Naive thymus-derived CD8-positive, alpha-beta T cell (primary cell): ENCODE measurements at places on chromosomes 7 and 10. TPM values are rescaled to one million over a fixed set of nuclear protein-coding genes. Genes with fewer than 3 reads are reported as not detected.

GRCh38 chr10:9076066-9076465, 1021.6 kb downstream of the GATA3 start:
- DNase-seq, result no peak

DNA sequence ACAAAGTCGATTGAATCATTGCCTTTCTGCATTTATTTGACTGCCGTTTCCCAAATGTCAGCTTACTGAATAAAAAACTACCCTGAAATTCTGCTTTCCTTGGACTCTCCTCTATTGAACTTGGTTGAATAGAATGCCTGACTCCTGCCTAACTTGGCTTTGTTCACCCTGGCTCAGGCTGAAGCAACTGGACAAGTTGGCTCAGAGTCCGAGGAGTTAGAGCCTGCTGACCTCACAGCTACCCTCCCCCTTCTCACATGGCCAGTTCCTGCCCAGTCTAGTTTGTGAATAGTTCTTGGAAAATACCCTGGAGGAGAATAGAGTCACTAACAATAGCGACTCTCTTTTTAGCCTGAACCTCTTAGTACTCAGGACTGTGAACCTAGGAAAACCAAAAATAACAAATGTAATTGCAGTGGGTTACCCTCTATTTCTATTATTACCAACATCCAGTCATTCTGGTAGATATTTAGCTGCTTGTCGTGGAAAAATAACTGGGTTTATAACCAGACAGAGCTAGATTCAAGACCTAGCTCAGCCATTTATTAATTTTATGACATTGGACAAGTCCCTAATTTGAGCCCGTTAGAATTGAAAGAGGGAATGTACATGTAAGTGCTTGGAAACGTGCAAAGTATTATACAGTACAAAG, 17.3 kb upstream of the NRBF2 start:
- DNase-seq, result no peak

The PRKG1 gene
- total RNA-seq, result not detected

- no peak for DNase-seq
Measured at GRCh38 chr7:73718438-73718881, 1.0 kb downstream of the STX1A start.

DNA sequence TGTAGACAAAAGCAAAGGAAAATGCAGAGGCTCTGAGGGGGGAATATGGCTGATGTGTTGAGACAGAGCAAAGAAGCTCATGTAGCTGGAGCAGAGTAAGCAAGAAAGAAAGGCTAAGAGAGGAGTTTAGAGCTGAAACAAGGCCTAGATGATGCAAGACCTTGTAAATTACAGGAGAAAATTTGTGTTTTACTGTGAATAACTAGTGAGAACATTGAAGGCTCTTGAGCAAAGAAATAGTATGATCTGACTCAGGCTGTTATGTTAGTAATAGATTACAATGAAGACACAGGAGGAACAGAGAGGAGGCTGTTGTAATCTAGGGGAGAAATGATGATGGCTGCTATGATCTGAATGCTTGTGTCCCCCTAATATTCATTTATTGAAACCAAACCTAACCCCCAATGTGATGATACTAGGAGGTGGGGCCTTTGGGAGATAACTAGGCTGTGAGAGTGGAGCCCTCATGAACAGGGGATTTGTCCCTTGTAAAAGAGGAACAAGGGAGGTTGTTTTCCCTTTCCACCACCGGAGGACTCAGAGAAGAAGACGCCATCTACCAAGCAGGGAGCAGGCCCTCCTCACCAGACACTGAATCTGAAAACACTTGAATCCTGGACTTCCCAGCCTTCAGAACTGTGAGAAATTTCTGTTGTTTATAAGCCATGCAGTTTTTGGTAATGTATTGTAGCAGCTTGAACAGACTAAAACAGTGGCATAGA, 394.9 kb downstream of the HTR7 start:
- DNase-seq, result no peak

DNA sequence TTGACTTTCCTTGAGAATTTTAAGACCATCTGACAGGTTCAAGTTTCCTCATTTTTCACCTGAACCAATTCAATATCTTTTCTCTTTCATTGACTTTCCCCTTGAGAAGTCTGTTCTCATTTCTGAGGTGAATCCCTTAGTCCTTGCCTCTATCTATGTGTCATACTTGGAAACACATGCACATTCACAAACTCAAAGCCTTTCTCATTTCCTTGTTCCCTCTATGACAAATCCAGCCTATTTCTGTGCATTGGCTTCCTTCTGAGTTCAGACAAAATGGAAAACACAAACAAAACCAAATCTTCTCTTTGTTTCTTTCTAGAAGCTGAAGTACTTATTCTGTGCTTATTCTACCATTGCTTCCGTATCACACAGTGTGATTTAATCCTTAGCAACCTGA, 13.8 kb downstream of the PTTG1IP2 start:
- no peak for DNase-seq

The SNCG gene
- total RNA-seq, result not detected

- DNase-seq, result no peak
Measured at GRCh38 chr10:123557366-123558108, 108.6 kb upstream of the GPR26 start.

GRCh38 chr7:70267381-70268120, 669.3 kb downstream of the AUTS2 start:
- DNase-seq, result no peak

The SPDYE6 gene
- total RNA-seq, result not detected

GRCh38 chr10:119388849-119389345, 153.6 kb downstream of the RGS10 start:
- DNase-seq, result no peak

DNA sequence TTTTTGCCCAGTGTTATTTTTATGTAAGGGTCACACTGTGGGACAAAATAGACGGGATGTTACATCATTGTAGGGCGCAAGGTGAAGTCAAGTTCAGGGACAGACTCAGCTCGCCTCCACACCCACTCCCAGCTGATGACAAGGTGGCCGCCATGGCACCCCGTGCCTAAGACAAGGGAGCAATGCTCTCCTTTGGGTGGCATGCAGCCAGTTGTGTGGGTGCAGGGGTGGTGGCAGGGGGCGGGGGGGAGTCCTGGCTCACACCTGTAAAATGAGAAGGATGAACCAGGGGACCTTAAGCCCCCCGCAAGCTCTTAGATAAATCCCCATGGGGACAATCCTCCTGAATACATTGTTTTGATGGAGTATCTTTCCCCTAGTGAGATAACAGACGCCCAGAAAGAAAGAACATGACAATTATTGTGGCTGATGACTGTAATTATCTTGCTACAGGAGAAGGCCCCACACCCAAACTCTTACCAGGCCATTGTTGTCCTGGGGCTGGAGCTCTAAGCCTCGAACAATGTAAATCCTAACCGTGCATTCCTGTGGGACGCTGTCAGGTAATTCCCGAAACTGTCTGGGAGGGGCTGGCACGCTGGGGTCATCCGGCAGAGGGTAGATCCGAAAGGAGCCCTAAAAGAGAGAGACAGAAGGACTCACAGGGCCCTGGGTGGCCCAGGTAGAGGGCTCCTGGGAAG, 148.7 kb downstream of the MYOF start:
- no peak for DNase-seq

GRCh38 chr7:93973134-93973533, 31.0 kb downstream of the BET1 start:
- no peak for DNase-seq

GRCh38 chr7:157544980-157545680, 208.3 kb downstream of the DNAJB6 start:
- no peak for DNase-seq

DNA sequence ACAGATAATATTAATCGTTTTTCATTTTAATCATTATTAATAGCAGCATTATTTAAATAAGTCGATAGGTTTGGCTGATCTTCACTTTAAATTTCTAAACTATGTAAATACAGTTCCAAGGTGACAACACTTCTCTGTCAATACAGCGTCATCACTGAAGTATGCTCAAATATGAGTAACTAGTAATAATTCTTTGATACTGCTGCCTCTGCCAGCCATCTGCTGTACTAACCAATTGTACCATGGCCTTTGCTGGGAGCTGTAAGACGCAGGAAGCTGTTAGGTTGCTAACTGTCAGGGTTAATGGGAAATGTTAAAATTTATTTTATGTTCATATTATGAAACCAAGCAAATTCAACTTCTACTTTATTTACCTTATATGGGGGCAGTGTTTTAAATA, 1650.5 kb upstream of the LRRTM3 start:
- DNase-seq, result no peak

The CHAT gene
- total RNA-seq, result not detected

The ADAMTS14 gene
- not detected for total RNA-seq

GRCh38 chr7:159247910-159248309, 103.2 kb upstream of the VIPR2 start:
- DNase-seq, result no peak

DNA sequence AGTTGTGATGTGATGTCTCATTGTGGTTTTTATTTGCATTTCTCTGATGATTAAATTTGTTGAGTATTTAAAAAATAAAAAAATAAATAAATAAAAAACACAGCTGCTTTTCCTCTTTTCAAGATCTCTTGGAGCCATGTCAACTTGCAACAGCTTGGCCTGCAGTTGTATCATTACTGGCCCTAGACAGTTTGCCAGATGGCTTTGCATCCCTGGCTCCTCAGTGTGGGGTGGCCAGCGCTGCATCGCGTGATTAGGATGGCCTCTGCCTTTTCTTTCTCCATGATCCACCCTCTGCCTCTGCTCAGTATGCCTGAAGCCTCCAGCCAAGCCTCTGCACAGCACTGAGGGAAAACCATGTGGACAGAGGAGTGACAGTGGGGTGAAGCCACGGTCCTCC, 96.8 kb downstream of the PPP1R3C start:
- no peak for DNase-seq

The ATG9B gene
- 42.2 TPM for total RNA-seq

GRCh38 chr10:70540789-70541360, 61.7 kb downstream of the PRF1 start:
- DNase-seq, result no peak

The TCAF2 gene
- total RNA-seq, result 15.4 TPM

The ABCB1 gene
- 58.7 TPM for total RNA-seq

The REPIN1 gene
- total RNA-seq, result 108 TPM

GRCh38 chr10:120300513-120300912, 156.5 kb upstream of the PLPP4 start:
- no peak for DNase-seq

DNA sequence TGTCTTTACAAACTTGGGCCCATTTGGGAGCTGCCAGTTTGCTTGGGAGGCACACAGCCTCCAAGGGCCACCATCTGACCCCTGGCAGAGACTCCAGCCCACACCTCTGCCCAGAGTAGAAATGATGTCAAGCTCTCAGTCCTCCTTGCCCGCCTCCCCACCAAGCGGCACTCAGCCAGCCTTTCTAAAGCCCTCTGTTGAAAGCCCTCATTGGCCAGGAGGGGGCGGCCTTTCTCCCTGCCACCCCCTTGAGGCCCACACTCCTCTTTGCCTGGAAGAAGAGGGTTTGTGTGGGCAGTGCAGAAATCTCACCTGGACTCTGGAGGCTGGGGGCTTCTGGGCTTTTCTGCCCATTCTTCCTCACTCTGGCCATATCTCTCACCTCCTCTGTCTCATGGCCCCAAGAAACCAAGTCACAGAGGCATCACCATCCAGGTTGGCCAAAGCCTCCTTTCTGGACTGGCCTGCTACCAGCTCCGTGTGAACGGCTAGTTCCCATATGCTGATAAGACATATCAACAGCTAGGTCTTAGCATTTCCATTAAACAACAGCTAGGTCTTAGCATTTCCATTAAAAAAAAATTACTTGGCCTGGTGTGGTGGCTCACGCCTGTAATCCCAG, 36.1 kb downstream of the UBTD1 start:
- DNase-seq, result no peak

GRCh38 chr7:108351729-108352131, 104.5 kb downstream of the NRCAM start:
- no peak for DNase-seq

DNA sequence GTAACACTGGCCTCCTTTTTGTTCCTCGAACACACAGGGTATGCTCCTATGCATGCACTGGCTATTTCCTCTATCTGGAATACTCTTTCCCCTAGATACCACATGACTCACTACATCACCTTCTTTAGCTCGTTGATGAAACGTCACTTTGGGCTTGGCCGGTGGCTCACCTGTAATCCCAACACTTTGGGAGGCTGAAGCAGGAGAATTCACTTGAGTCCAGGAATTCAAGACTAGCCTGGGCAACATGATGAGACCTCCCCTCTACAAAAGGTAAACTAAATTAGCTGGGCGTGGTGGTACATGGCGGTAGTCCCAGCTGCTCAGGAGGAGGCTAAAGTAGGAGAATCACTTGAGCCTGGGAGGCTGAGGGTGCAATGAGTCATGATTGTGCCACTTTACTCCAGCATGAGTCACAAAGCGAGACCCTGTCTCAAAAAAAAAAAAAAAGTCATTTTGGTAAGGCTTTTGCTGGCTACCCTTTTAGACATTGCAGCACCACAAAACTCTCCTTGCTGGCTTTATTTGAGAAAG, 14.5 kb downstream of the ANKIB1 start:
- DNase-seq, result no peak

The ALOX5 gene
- total RNA-seq, result 12.7 TPM

GRCh38 chr7:105230486-105230885, 158.2 kb downstream of the SRPK2 start:
- DNase-seq, result no peak

DNA sequence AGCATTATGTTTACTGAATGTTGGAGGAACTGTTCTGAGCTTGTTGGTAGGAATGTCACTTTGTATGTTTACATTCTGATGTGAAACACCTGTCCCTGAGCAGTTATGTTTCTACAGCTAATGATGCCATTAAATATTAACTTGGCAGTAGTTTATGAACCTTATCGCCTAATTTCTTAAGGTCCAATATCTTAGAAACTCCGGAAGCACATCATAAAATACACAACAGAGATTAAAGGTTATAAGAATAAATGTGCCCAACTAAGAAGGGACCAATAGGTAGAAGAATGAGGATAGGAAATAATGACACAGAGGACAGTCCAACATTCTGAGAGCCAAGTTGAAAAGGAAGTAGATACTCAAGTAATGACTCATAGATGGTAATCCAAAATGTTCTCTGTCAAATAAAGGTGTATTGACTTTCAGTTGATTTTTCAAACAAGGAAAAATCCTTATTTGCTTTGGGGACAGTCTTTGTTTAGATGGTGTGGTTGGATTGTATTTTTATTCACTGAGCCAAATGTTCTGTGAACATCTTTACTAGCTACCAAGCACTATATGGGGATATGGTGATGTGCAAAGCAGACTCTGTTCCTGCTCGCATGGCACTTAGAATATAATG, 31.9 kb downstream of the LCOR start:
- no peak for DNase-seq

The DMBT1 gene
- not detected for total RNA-seq
